ENCODE measurements at places on chromosomes 5 and 9.

DNA sequence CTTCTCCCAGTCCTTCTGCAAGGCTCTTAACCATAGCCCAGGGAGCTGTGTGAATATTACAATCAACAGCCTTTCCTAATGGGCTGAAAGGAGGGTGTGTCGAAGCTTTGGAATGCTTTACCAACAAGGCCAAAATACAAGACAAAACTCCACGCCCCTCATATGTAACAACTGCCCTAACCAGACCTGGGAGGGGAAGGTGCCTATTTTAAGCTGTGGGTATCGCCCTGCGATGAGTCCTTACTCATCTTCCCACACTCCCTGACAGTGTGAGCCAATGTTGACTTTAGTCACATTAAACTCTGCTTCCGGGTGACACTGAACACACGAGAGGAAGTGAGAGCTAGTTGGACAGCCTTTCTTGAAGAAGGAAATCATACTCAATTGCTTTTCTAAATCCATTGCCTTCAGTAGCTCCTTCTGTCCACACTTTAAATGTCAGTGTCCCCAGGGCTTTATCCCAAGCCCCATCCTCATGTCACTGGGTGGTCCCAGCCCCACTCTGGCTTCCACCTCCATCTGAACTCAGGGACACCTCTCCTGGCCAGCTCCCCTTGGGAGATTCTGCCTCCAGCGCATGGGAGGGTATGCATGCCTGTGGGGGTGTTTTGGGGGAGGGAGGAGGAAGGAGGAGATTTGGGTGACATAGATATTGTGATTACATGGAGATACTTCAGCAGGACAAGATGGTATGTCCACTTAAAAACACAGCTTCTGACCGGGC, 6.5 kb upstream of the TBC1D9B start:
- no peak for DNase-seq

GRCh38 chr9:130854092-130854491, 19.0 kb downstream of the ABL1 start:
- DNase-seq: no peak

GRCh38 chr5:171984748-171985419, 21.6 kb downstream of the FBXW11 start:
- no peak for DNase-seq

DNA sequence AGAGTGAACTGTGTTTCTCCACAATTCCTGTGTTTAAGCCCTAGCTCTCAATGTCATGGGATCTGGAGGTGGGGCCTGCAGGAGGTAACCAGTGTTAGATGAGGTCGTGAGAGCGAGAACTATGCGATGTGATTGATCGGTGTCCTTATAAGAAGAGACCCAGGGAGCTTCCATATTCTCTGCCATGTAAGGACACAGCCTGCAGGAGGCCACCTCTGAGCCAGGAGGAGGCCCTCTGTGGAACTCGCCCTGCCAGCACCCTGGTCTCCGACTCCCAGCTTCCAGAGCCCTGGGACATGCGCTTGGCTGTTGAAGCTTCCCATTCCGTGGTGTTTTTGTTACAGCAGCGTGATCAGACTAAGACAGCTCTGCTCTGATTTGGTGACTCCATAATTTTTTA, 255.4 kb downstream of the IRX2 start:
- no peak for DNase-seq

- no peak for DNase-seq
Measured at GRCh38 chr9:100590481-100590880, 12.6 kb downstream of the CAVIN4 start.

DNA sequence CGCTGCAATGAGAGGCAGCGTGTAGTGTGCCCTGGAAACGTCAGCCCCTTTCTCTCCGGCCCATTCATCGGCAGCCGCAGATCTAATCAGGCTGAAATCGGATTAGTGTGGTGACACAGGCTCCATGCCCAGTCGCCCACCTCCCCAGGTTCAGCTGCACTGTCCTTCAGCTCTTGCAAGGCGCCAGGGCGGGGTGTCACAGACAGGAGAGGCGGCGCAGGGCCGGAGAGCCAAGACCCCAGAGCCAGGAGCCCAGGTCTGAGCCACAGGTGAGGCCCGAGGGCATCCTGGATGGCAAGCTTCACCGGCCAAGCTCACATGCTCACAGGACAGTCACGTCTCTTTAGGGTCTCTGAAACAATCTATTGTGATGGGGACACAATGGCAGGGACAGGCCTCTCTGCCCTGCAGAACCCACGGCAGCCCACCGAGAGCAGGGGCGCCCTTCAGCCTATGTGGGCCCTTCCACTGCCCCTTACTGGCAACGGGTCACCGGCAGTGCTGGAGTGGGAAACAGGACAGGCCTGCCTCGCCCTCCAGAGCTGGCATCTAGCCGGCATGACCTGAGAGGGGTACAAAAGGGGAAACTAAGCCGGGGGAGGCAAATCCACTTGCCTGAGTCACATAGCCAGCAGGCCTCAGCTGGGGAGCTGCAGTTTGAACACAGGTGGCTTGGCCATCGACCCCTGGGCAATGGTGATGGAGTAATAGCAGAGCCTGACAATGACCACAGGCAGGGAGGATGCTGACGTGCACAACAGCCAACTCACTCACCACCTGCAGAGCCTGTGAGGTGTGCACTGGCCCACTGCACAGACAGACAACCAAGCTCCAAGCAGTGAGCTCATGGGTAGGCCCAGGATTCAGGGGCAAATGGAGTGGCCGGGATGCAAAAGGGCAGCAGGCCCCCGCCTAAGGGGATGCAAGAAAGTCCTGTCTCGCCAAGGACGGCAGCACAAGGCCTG, 48.1 kb downstream of the VAV2 start:
- no peak for DNase-seq

DNA sequence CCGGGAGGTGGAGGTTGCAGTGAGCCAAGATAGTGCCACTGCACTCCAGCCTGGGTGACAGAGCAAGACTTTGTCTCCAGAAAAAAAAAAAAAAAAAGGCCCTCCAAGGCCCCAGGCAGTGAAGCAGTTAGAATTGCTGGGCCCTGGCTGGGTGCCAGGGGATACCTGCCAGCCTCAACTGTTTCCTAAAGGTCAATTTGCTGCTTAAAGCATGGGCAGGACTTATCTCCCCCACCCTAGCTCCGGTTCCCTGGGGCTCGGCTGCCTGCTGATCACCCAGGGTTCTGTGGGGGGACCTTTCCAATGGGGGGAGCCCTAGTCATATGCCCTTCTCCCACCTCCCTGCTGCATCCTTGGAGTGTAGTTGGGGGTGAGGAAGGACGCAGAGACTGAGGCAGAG, 25.7 kb downstream of the NCS1 start:
- DNase-seq: no peak

- no peak for DNase-seq
Measured at GRCh38 chr9:130382636-130383349, 62.0 kb upstream of the ASS1 start.

- no peak for DNase-seq
Measured at GRCh38 chr9:89779405-89780203, 174.8 kb downstream of the GADD45G start.

GRCh38 chr5:61163905-61164304, 1.6 kb upstream of the SMIM15 start:
- DNase-seq: no peak

GRCh38 chr9:69249337-69249736, 75.3 kb downstream of the TJP2 start:
- DNase-seq: no peak

All from NCI-H2107 (cell line).